ENCODE measurements at places on chromosomes 11 and 22. TPM values are rescaled to one million over a fixed set of nuclear protein-coding genes. Genes with fewer than 3 reads are reported as not detected.

FGF3 gene
- not detected for total RNA-seq

RTN4RL2 gene
- 0.12 TPM for total RNA-seq

MS4A12 gene
- not detected for total RNA-seq

ROBO4 gene
- total RNA-seq, result 0.53 TPM

TRIM51 gene
- total RNA-seq, result not detected

OR52I2 gene
- total RNA-seq, result not detected

H19 gene
- total RNA-seq, result 2.3 TPM

UCP3 gene
- total RNA-seq, result 0.12 TPM

APOBEC3G gene
- total RNA-seq, result 9.1 TPM

MAPK8IP2 gene
- 0.12 TPM for total RNA-seq

IFITM10 gene
- 0.82 TPM for total RNA-seq

THY1 gene
- 7.3 TPM for total RNA-seq

OPCML gene
- 0.08 TPM for total RNA-seq

TRIM49 gene
- not detected for total RNA-seq

APOBEC3C gene
- total RNA-seq, result 5.4 TPM

MOB2 gene
- total RNA-seq, result 26.3 TPM

BLID gene
- total RNA-seq, result 11.9 TPM

ARHGAP20 gene
- 1.3 TPM for total RNA-seq

GAL3ST1 gene
- total RNA-seq, result not detected

OTOG gene
- total RNA-seq, result not detected

OR56A1 gene
- total RNA-seq, result not detected

APOL5 gene
- not detected for total RNA-seq

ADAMTS15 gene
- 42.8 TPM for total RNA-seq

DMC1 gene
- total RNA-seq, result 1.1 TPM

SOX6 gene
- 8.0 TPM for total RNA-seq

FOSL1 gene
- total RNA-seq, result 5.3 TPM

ENTHD1 gene
- not detected for total RNA-seq

LRRC75B gene
- total RNA-seq, result 2.6 TPM

MS4A6A gene
- not detected for total RNA-seq

WBP2NL gene
- 0.23 TPM for total RNA-seq

OR5B21 gene
- total RNA-seq, result not detected

ATL3 gene
- total RNA-seq, result 57.1 TPM

PHLDB1 gene
- 114 TPM for total RNA-seq

DEFB131B gene
- not detected for total RNA-seq

TRIM29 gene
- total RNA-seq, result not detected

HEPACAM gene
- not detected for total RNA-seq

MMP1 gene
- 73.8 TPM for total RNA-seq

DEUP1 gene
- not detected for total RNA-seq

KRTAP5-9 gene
- not detected for total RNA-seq

SCUBE1 gene
- total RNA-seq, result not detected

RAG1 gene
- total RNA-seq, result 0.12 TPM

MRGPRX3 gene
- total RNA-seq, result not detected

UBQLN3 gene
- total RNA-seq, result not detected

LDLRAD3 gene
- total RNA-seq, result 24.7 TPM

SRSF8 gene
- total RNA-seq, result 5.6 TPM

CYB5R2 gene
- 1.8 TPM for total RNA-seq

C11orf87 gene
- not detected for total RNA-seq

GTSE1 gene
- not detected for total RNA-seq

ZNF280B gene
- 0.12 TPM for total RNA-seq

ZFPL1 gene
- 21.5 TPM for total RNA-seq

FBXO3 gene
- 30.1 TPM for total RNA-seq

CARD18 gene
- total RNA-seq, result not detected

TMX2 gene
- total RNA-seq, result 59.8 TPM

MUC2 gene
- not detected for total RNA-seq

OR52I1 gene
- not detected for total RNA-seq

FZD4 gene
- 11.6 TPM for total RNA-seq

PGA3 gene
- 2.8 TPM for total RNA-seq

FIBIN gene
- 61.7 TPM for total RNA-seq

IGF2 gene
- 0.83 TPM for total RNA-seq

Measured in smooth muscle cell of the coronary artery (primary cell).